ENCODE measurements at places on chromosomes 4 and X.

GRCh38 chr4:168397611-168398169, 79.1 kb upstream of the DDX60 start:
- no peak for DNase-seq

GRCh38 chrX:1491851-1492349, 39.2 kb upstream of the ASMTL start:
- peak; percentile 83 for DNase-seq

GRCh38 chr4:44002368-44002767, 446.2 kb downstream of the KCTD8 start:
- DNase-seq, result no peak

DNA sequence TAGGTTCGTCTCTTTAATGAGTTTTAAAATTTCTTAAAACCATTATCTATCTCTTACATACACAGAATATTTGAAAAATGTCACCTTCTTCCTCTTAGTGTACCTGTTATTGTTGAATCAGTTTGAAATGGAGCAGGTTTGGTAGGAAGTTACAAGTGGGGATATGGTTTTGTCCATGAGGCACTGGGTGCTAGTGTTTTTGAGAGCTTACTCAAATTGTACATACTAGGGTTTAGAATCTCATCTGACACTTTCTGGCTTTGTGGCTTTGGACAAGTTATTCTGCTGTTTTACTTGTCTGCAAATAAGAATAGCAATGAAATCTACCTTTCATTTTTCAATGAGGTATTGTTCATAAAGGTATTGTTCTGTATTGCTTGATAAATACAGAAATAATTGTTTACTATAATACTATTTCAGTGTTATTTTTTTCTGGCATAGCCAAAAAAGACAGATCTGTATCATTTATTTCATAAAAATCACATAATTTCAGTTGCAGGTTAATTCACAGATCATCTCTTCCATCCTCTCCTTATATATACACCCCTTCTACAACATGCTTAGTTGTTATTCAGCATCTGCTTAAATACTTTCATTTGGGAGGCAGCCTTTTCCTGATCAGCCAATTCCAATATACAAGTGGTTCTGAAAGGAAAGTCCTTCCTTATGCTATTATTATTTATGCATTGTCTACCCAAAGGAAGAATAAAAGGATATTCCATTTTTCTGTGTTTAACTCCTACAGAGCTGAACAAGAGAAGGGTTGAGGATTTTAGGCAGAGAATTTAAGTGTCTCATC, 13.3 kb downstream of the NCAPG start:
- no peak for DNase-seq

DNA sequence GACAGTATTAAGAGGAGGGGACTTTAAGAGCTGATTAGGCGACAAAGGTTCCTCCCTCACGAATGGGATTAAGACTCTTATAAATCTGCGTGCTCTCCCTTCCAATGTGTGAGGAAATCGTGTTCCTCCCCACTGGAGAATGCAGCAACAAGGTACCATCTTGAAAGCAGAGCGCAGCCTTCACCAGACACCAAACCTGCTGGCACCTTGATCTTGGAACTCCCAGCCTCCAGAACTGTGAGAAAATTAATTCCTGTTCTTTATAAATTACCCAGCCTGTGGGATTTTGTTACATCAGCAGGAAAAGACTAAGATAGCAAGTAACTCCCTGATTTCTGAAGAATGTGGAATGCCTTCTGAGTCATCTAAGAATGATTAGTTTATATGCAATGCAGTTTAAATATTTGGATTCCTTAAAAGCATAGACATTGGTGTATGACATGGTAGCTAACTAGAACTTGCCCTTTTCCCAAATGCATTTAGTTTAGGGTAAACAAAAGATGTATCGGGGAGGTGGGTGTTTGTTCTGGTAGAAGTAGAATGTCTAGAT, 86.1 kb downstream of the USP46 start:
- no peak for DNase-seq

DNA sequence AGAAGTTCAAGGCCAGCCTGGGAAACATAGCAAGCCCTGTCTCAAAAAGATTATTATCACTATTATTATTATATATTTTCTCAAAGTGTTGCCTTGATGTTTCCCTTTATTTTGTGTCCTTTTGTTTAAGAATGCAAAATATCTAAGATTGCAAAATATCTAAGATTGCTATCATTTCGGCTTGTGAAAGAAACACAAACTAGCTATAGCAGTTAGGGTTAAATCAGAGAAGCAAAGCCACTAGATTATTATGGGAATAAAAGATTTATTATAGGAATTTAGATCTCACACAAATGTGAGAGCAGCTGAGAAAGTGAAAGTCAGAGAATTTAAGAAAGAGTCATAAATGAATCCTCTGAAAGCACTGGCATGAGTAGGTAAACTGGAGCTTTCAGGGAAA, 18.0 kb upstream of the TMEM184C start:
- no peak for DNase-seq

DNA sequence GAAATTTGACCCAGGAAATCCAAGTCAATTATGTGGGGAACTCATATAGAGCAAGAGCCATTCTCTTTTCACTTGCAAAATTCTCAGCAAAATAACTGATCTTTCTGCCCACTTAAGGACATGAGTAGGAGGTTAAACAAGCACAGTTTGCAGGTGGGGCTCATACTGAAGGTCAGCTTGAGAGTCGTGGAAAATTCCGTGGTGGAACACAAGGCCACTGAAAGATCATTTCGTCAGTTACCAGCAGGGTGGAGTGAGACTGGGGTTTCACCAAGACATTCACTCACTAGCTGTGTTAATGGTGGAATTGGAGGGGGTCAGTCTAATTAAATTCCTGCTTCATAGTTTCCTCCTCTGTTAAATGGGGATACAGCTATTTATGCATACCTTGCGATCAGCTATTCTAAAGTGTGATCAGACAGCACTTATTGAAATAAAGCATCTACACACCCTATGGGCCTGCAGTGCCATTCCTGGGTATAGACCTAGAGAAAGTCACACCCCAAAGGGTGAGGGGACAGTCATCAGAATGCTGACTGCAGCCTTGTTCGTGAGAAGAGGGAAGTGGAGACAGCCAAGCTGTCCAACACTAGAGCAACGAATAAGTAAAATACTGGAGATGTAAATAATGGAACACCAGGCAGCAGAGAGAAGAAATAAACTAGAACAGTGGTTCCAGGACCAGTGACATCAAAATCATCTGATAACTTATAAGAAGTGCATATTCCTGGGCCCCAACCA, 42.7 kb upstream of the CLNK start:
- DNase-seq, result no peak

GRCh38 chr4:98481167-98481566, 177.2 kb downstream of the TSPAN5 start:
- DNase-seq, result no peak

DNA sequence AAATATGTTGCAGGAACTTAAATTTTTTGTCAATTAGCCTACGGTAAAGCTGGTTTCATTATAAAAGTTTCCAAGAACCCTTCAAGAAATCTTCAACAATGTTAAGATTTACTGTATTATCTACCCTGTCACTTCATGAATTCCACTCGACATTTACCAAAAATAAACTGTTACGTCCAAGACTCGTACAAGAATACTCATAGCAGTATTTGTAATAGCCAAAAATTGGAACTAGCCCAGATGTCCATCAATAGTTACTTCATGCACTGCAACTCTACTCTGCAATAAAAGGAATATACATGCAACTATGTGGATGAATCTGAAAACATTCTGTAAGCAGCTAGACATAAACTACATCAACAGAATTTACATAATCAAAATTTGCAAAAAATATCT, 13.4 kb downstream of the RBMX start:
- no peak for DNase-seq

DNA sequence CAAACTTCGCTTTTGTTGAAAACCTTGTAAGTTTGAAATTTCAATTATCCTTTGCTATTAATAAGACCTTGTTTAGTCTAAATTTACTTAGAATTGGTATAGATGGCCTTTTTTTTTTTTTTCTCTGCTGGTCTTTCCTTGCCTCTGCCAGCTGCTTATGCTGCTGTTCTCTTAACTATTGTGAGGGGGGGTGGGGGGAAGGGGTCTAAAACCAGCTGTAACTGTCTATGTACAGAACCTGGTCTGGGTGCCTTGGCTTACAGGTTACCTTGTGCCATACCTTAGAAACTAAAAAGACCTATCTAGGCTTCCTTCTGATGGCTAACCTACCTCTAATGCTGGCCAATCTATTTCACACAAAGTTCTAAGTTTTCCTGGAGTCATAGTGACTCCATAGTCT, 1.0 kb downstream of the UGT2B17 start:
- DNase-seq, result no peak

- no peak for DNase-seq
Observed at GRCh38 chr4:86603311-86603885, 9.3 kb downstream of the PTPN13 start.

- no peak for DNase-seq
Observed at GRCh38 chrX:8845060-8845459, 43.9 kb upstream of the FAM9A start.

DNA sequence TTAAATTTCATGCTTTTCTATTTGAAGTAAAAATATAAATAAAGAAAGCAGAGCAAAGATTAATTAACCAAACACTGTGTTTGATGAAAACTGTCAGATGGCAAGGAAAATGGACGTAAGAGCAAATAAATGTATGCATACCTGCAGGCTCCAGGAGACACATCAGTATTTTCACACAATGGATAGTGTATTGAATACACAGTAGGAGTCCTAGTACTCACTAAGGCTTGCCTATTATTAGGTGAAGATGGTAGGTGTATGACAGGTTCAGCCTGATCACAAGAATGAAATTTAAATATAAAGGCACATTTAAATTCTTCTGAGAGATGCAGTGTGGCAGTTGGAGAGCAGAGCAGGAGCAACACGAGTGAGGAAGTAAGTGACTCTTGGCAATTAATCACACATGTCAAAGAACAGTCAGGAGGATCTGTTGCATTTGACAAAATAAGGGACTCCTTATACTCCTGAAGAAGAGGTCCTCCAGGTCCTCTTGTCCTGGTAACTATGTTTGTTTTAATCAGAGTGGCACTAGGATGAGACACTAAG, 106.0 kb upstream of the NDST4 start:
- peak; percentile 1 for DNase-seq

GRCh38 chrX:40012868-40013265, 84.9 kb downstream of the BCOR start:
- peak; percentile 77 for DNase-seq

GRCh38 chr4:80423553-80424224, 88.2 kb downstream of the CFAP299 start:
- DNase-seq, result no peak
